Fibroblast of skin of left quadriceps (primary cell): ENCODE measurements at places on chromosomes 7 and 10.
A peak's percentile ranks its signal among the peaks of the same experiment; 100 is the strongest.

- no peak for DNase-seq
Observed at GRCh38 chr10:4102802-4103344, 317.9 kb upstream of the KLF6 start.

DNA sequence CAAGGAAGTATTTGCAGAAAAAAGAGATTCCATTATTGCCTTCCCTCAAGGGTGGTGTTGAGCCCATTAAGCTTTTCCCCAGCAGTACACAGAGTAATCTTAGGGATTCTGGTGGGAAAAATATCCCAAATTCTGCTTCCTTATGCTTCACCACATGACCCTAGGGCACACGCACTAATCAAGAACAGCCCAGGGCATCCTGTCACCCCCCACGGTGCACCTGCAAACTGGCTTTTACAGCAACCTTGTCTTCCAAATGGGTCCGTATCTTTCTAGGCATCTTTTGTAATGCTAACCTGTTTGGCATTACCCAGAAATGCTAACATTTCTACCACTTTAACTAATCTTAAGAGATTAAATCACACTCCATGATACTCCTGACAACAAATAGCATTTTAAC is 926 bp upstream of the C7orf33 start:
- no peak for DNase-seq

DNA sequence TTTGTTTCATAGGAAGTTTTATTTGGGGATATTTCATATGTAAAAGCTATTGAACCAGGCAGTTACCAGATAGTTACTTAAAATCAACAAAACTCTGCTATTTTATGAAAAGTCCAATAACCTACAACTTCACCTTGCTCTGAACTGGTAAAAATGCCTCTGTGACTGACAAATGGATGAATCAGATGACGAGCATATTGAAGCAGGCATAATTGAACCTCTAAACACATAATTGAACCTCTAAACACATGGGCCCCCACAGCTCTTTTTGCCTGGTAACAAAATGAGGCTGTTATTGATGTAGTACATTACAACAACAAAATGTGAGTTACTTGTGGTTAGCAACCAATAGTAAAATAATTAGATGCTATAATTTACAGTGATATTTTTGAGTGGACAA is 99.7 kb downstream of the MBL2 start:
- no peak for DNase-seq

- no peak for DNase-seq
Observed at GRCh38 chr10:132133005-132133404, 53.7 kb upstream of the DPYSL4 start.

DNA sequence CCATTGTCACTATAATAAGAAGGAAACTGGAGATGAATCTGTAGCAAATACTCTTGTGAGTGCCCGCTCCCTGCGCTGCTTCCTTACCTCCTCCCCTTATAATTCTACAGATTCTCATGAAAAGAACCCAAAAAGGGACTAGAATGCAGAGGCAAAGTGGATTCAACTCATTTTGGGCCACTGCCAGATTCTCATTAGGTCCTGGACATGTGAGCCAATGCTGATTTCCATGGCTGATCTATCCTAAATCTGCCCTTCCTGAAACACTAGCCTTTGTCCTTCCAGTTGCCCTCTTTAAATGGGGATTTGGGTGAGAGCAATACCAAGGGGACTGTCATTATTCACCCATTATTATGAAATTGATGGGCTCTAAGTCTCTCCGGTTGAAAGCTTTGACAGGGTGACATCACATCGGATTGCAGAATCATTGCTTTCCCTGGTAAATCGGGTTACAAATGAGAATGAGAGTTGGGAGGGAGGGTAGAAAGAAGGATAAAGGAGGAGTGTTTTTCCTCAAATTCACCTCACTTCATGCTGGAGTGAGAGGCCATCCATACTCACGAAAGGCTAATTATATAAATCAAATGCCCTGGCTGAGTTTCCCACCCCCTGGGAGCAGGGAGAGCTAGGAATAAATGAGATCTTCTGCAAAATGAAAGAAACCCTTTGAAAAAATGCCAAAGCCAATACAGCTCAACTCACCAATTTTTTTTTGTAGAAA is 37.5 kb downstream of the PTN start:
- peak; percentile 15 for DNase-seq
